Smooth muscle cell of the brain vasculature (primary cell): ENCODE measurements at places on chromosomes 12 and 14.

- DNase-seq, result no peak
Observed at GRCh38 chr14:104146651-104147345, 8.4 kb downstream of the KIF26A start.

DNA sequence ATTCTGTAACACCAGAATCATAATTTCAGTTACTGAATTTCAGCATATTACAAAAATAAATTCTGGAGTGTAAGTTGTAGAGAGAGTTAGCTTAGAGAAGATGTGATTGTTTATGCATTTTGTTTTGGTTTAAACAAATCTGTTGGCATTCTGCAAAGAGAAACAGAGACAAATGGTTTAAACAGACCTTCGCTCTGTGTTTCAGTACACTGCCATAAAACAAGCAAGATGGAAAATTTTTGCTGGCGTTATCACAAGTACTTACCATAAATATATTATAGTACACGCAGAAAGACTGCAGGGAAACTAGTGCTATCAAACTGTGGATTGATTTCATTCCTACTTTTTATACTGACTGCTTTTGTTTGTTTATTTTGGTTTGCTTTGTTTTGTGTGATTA lies 850.3 kb upstream of the FOXG1 start:
- DNase-seq, result no peak

GRCh38 chr12:19194963-19195362 lies 65.4 kb downstream of the PLEKHA5 start:
- DNase-seq, result no peak

GRCh38 chr12:57047981-57048380 lies 1.9 kb downstream of the MYO1A start:
- no peak for DNase-seq

DNA sequence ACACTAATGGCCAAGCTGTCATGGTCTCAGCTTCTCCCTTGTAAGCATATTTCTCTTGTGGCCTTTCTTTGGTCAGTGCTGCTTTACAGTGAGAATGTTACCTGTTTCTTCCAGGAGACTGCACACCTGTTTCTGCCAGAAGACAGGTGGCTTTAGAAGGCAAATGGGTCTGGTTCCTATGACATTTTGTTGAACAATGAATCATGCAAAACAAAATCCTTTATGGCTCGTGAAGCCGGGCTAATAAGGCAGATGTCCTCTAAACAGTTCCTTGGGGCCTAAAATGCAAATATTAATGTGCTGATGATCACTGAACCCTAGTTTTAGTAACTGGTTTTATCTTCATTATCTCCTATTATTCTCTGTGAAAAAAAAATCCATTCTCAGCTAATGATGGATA lies 927.6 kb downstream of the GALC start:
- DNase-seq, result no peak

GRCh38 chr12:80837342-80837978 lies 100.3 kb downstream of the LIN7A start:
- peak; percentile 35 for DNase-seq

DNA sequence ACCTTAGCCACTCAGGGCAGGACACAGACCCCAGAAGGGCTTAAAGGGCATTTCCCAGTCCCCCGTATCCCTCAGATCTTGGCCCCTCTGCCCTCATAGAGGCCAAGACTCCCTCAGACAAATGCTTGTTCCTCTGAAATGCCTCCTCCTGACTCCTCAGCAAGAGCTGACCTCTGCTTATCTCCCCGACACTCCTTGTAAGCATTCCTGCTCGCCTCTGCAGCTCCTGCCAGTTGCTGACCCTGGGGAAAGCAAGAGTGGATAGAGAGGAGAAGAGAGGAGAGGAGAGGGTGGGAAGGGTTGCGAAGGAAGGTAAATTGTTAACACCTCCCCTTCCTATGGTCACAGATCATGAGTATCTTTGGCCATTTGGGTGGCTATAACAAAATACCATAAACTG lies 7.1 kb downstream of the SERPINA5 start:
- no peak for DNase-seq

DNA sequence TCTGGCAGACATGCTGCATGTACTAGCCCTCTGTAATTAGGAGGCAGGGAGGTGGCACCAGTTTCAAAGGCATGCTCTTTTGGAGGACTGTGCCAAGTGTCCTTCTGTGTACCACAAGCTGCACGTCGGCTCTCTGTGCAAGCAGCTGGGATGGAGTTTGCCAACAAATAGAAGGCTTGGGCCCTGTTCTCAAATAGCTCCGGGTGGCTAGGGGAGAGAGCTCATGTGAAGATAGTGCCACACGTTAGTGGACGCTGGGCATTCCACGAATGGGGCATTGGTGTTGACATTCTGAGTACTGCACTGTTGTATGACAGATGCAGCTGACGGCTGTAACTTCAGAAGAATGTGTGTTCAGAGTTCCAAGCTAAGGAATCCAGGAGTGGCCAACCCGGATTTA lies 4.4 kb downstream of the AACS start:
- no peak for DNase-seq

DNA sequence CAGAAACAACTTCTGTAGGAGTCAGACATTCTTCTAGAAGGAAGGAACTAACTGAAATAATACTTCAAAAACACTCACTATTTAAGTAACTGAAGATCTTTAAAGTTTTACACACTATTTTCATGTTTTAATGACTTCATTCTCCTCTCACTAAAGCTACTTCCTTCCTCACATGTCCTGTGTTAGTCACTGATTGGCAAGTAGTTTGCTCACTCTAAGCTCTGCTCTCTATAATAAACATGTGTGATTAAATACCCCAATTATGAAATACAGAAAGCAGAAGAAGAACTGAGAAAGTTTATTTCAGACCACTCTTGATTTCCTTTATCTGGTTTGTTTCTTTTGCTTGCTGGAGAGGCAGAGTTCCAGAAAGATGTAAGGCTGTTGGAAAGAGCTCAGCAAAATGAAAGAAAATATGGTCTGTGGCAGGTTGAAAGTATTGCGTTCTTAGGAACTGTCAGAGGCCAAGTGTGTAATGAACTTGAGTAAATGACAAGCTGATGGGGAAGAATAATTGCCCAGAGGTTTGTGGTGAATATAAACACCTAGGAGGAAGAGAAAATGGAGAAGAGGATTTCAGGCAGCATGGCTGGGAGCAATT lies 522.0 kb upstream of the SEL1L start:
- DNase-seq, result no peak

DNA sequence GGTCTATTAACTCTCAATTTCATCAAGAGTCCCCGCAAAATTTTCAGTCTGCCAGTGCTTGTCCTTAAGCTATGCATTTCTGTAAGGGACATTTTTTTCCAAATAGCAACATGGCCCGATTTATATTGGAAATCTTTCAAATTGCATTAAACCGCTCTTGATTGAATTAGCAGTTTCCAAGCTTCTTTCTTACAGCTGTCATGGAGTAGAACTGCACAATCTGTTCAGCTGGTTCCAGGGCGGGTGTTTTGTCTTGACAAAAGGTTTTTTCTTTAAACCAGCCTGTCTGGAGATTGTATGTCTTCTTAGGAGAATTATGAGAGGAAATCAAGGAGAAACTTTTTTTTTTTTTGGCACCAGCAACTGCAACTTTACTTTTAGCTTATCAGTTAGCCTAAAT lies 185.8 kb downstream of the ALG10B start:
- DNase-seq, result no peak
